ENCODE measurements at places on chromosomes 11 and 22.

DNA sequence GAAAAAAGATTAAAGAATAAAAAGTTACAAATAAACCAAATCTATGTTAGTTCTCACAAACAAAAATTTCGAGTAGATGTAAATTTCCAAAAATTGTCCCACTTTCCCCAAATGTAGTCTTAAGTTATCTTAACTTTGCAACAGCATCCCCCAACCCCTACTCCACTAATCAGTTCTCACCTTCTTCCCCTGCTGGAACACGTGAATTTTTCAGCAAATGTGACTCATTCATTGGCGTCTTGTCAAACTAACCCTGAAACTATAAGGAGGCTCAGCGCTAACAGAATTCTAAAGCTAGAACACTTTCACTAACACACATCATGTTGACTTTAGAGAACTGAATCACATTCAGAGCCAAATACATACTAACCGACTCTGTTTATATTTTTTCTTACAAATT, 46.1 kb downstream of the PHF21A start:
- no peak for DNase-seq

GRCh38 chr11:8983552-8983951, 19.3 kb upstream of the TMEM9B start:
- DNase-seq = no peak

- no peak for DNase-seq
These were observed 14.8 kb downstream of the DUSP8 start for GRCh38 chr11:1557051-1557884.

GRCh38 chr22:22452211-22452610, 56.3 kb downstream of the ZNF280B start:
- DNase-seq = no peak

DNA sequence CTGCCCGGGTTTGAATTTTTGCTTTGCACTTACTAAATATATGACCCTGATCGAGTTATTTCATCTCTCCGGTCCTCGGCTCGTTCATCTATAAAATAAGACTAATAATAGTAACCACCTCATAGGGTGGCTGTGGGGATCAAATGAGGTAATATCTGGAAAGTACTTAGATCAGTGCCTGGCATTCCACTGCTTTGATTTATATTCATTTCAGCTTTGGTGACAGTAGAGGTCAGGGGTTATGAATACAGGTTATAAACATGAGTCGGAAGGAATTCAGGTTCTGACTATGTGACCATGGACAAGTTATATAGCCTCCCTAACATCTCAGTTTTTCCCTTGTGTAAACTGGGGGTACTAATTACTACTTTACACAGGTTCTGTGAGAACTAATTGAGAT, 2.9 kb upstream of the TEAD1 start:
- no peak for DNase-seq

DNA sequence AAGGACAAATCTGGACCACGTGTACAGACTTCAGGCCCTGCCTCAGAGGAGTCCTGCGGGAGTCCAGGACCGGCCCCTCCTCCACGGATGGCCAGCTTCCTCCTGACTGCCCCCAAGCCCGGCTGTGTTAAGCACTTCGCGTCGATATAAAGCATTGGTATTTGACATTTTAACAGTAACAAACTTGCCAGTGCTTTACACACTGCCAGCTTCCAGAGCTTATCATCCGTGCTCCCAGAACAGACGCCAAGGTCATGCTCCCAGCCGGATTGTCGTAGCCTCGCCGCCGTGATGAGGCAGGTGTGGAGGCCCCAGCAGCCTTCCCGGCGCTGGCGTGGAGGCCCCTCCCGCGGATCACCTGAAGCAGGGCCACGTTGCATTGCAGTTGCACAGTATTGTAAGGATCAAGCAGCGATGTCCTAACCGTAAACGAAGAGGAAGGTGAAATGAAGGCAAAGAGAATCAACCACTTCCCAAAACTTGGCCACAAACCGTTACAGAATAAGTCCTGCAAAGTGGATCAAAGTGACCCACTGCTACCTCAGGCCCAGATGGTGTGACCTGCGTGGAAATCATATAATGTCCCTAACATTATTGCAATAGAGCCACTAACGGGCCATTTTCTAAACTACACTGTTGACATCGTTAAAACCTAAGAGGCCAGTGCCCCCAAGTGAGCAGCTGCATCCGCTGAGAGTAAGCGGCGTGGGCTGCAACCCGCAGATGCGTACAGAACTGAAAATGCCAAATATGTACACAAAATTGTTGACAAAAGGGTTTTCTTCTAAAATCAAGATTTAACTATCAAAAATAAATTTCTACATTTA, 51.6 kb downstream of the CERK start:
- DNase-seq = no peak

Data from NCI-H524 treated with DMSO at 0.1 percent for 48 hours (cell line).